ENCODE measurements at places on chromosomes 2 and 18.

DNA sequence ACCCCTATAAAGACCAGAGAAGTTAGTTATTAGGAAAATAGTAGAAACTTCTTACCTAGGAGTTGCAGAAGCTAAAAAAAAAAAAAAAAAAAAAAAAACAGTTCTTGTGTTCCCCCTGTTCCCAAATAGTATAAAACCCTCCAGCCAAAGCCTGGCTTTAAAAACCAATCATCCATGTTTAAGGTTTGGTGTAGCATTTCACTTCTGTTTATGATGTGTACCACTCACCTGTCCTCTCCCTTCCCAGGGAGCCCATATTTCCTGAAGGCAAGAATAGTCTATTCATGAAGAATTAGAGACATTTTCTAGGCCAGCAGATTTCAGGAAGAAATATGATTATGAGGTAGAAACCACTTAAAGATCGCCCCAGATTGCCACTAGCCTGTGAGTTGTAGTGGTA lies 273.6 kb downstream of the SETBP1 start:
- DNase-seq = no peak

DNA sequence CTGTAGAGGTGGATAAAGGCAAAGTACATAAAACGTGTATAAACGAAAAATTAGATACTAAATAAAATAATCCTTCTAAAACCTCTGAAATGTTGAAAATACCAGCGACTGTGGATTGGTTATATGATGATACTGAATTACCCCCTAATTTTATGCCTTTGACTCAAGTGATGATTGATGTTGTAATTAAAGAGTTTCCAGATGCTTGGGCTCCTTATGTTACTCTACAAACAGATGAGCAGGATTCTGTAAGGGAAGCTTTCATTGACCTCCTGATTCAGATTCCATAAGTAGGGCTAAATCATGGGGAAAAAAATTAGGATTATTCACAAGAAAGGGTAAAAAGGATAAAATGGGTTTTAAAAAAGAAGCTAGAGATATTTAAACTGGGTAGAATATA lies 418.2 kb upstream of the SLC39A10 start:
- DNase-seq = no peak

DNA sequence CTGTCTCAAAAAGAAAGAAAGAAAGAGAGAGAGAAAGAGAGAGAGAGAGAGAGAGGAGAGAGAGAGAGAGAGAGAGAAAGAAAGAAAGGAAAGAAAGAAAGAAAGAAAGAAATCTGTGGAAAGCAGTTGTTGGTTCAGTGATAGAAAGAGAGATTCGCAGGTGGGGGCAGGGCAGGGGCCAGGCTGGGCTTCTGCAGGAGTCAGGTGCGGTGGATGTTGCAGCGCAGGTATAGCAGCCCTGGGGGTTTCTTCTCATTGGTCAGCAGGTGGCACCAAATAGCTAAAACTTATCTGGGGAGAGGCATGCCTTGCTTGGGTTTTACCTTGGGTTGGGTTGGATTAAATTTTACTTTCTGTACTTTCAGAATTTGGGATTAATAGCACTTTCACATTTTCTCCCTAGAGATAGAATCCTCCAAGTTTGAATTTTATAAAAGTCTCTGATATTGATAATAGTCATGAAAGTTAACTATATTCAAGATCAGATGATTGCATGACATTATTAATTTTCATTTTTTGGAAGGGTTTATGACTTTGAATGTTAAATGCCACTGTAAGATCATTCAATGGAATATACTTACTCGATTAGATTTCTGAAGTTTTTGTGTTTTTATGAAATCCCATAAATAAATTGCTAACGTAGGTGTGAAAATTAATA lies 66.6 kb downstream of the SPTBN1 start:
- no peak for DNase-seq

DNA sequence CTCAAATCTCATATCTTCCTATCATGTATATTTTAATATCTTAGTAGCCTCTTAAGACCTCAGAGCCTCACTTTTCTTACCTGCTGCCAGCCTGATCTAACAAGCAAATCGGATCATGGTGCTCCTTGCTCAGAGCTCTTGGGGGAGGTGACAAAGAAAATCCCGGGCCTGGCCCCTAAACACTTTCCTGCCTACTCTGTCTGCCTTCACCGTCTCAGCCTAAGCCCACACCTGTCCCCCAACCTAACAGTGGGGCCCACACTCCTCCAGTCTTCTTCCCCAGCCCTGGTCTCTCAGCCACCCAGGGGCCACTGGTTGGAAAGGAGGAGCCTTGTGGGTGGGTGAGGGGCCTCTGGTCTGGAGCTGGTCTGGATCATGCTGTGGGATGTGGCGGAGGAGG lies 207.3 kb downstream of the HAUS1 start:
- no peak for DNase-seq

- no peak for DNase-seq
Measured at GRCh38 chr2:66824926-66825325, 390.0 kb downstream of the MEIS1 start.

GRCh38 chr2:6791682-6792081 lies 74.0 kb downstream of the CMPK2 start:
- no peak for DNase-seq

DNA sequence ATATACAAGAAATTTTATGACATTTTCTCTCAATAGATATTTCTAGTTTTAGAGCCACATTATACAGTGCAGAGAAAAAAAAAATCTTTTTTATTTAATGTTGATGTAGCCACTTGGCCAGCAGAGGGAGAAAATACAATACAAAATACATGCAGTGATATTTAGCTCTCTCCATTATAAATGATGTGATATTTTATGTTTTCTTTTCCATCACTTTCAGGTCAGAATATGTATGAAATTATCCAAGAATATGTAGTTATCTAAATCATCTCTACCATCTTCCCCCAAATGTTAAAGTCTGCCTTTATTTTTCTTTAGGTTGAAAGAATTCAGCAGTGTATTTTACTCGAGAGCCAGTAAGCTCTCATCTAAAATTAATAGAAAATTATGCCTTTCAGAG lies 533.6 kb upstream of the FSHR start:
- DNase-seq = no peak

GRCh38 chr18:57444301-57444759 lies 9.2 kb downstream of the ONECUT2 start:
- DNase-seq = no peak

GRCh38 chr2:68287580-68288441 lies 31.9 kb downstream of the CNRIP1 start:
- no peak for DNase-seq

DNA sequence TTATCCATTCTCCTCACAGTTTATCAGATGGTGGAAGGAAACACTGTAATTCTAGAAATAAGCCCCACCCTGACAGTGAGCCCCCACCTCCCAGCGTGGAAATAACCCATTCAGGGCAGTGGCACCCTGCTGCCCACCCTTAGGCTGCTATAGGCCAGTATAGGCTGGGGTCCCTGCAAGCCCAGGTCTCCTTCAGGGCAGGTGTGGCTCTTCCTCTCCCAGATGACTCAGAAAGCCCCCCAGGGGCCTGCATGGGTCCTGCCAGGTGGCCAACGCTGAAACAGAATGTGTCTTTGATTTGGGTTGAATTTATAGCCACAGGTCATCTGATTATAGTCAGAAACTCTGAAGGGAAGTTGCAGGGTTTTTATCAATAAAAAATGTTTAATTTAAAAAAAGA lies 136.4 kb downstream of the SH3RF3 start:
- no peak for DNase-seq

DNA sequence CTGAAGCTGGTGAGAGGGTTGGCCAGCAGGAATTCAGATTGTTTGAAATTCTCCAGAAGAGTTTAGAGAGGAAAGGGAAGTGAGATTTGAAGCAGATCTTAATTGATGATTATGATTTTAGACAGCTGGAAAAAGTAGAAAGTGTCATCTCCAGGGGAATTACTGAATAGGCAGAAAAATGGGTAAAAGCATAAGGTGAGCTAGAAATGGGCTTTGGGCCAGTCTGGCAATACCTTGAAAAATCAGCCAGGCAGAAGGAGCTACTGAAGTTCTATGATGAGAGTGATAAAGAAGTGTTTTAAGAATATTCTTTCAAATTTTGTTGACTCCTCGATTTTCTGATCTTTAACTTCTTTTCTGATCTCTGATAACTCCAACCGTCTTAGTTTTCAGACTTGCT lies 172.9 kb upstream of the CCDC150 start:
- DNase-seq = no peak

- DNase-seq = no peak
Measured at GRCh38 chr18:7147399-7147798, 29.8 kb upstream of the LAMA1 start.

- no peak for DNase-seq
Measured at GRCh38 chr2:64643838-64644457, 9.8 kb downstream of the SERTAD2 start.

DNA sequence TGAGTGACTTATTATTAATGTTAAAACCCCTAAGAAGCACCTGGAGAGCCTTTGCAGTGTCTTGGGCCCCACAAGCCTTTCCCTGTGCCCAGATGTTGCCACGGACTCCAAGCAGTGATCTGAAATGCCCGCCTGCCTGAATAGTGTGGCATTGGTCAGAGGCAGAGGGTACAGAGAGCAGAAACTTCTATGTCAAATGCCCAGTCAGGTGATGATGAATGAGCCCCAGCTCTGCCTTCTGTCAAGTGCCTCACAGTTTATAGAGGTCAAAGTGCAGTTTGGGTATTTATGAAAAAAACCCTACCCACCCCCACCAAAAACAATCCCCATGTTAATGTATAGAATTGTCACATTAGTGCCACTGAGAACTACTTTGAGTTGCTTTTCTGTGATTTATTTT lies 170.0 kb upstream of the SIX3 start:
- DNase-seq = no peak

GRCh38 chr2:145609951-145610350 lies 1090.0 kb upstream of the ZEB2 start:
- DNase-seq = no peak

- DNase-seq = no peak
Measured at GRCh38 chr2:127324635-127325034, 30.7 kb upstream of the ERCC3 start.

- DNase-seq = no peak
Measured at GRCh38 chr2:66442516-66443185, 7.7 kb downstream of the MEIS1 start.

- no peak for DNase-seq
Measured at GRCh38 chr18:49961271-49961670, 147.9 kb upstream of the ACAA2 start.

GRCh38 chr2:187157046-187157445 lies 291.0 kb downstream of the CALCRL start:
- DNase-seq = no peak

- no peak for DNase-seq
Measured at GRCh38 chr2:226423498-226423960, 376.1 kb downstream of the IRS1 start.

DNA sequence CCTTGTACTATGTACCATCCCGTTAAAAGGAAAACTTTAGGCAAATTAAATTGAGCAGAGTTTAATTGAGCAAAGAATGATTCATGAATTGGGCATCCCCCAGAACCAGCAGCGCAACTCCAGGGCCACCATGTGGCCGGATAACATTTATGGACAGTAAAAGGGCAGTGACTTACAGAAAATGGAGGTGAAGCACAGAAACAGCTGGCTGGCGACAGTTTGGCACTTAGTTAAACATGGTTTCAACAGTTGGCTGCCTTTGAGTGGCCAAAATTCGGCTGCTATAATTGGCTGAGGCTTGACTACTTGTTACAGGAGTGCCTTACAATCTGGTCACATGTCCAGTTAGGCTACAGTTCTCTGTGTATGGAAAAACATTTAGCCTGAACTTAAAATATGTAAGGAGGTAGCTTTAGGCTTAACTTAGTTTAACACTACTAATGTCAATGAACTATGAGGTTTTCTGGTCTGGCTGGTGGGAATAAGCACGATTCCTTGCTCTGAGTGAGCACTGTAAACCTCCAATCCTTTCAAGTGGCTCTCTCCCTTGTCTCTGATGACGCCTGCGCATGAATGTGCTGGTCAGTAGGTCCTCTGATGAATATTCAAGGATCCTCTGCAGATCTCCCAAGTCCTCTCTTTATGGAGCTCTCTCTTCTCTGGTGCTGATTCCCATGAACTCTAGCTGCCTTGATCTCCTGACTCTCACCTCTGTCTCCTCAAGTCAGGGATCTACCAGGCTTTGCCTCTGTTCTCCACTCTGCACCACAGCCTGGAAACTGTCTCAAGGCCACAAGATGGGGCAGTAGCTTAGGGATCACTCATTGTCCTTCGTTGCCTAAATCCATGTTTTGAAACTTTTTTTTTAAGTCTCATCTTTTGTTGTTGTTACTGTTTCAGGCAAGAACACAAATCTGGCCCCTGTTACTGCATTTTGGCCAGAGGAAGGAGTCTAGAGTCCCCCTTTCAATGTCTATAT lies 24.4 kb upstream of the RAB31 start:
- DNase-seq = peak; percentile 5

DNA sequence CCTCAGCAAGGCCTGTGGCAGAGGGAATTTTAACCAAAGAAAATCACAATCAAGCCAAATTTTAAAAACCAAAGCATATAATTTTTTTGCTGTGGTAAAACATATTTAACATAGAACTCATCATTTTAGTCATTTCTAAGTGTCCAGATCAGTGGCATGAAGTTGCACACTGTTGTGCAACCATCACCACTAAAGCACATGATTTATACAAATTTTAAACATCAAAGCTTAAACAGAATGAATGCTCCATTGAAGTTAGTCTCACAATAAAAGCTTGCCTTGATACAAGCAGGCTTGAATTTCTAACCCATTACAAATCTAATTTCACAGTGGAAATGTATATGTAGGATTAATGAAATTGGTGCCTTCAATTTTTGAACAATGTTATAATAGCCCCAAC lies 31.2 kb downstream of the FTCDNL1 start:
- no peak for DNase-seq

DNA sequence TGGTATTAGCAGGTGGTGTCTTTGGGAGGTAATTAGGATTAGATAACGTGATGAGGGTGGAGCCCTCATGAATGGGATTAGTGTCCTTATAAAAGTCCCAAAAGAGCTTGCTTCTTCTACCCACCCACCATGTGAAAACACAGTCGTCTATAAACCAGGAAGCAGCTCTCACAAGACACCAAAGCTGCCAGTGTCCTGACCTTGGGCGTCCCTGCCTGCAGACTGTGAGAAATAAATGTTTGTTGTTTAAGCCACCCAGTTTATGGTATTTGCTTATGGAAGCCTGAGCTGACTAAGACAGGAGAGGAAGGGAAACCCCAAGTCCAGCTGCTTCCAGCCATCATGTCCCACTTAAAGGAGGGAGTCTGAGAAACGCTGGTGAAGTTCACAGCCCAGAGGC lies 13.6 kb downstream of the ADI1 start:
- DNase-seq = no peak

DNA sequence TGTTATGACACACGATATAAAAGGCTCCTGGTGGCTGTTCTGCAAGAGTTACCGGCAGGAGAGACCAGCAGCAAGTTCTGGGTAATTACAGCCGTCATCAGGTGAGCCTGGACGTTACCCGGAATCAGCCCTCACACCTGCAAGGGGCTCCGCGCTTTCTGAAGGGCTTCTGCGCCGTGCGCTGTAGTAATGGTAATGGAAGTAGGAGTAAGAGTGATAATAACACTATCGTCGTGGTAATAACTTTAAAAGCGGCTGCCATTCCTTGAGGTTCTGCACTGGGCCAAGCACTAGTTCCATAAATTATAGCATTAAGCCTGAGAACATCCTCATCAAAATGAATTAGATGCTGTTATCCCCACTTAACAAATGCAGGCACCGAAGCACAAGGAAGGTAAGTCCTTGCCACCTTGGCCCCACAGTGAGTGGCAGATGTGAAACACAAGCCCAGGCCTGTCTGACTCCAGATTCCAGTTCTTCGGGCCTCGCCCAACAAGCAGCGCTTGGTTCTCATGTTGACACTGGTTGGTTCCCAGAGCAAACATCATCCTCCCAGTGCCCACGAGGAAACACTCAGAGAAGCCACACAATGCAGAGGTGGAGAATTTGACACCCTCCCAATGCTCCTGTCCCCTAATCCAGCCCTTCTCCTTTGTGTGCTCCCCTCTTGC lies 205.2 kb downstream of the EIPR1 start:
- DNase-seq = no peak

- DNase-seq = no peak
Measured at GRCh38 chr2:128535953-128536352, 217.3 kb upstream of the HS6ST1 start.
